ENCODE measurements at places on chromosomes 4 and X. TPM values are rescaled to one million over a fixed set of nuclear protein-coding genes. Genes with fewer than 3 reads are reported as not detected.

The UNC5C gene
- 2.5 TPM for total RNA-seq

The FRG2 gene
- total RNA-seq, result not detected

The PDZD4 gene
- total RNA-seq, result 0.33 TPM

The TENM3 gene
- total RNA-seq, result 13.2 TPM

Measured in smooth muscle cell of trachea (primary cell).